ENCODE measurements at places on chromosomes 6 and 20.

- no peak for DNase-seq
These were observed 27.3 kb downstream of the RIN2 start for GRCh38 chr20:19785173-19785982.

- no peak for DNase-seq
These were observed 132.2 kb upstream of the CDH4 start for GRCh38 chr20:61119794-61120410.

DNA sequence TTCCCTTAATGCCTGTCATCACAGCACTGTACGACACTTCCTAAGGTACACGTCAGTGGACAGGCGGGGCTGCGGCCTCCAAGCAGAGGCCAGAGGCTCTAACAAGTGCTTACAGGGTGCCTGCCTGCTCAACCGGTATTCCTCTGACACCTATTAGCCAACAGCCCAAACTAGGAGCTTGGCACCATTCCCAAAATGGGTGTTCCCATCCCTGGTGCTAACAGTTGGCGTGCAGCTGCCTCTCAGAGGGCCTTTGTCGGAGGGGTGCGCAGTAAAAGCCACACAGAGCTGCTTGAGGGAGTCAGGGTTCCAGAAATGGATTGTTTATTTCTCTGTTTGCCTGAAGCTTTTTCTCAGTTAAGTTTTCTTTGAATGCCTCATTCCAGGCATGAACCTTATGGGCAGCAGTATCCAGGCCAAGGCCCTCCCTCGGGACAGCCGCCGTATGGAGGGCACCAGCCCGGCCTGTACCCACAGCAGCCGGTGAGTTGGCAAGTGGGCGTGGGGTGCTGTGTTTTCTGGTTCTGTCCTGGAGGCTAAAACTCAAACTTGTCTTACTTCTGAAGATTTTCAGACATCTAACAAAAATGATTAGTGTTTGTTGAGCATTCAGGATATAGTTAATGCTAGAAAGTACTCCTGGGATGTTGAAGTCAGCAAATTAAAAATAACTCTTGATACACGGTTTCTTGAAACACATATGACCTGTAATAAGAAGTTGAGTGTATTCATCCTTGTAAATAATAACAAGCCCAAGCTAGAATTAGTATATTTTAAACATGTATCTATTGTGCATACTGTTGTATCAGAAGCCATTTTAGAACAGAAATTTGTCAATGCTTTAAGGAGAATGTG lies 124.7 kb downstream of the TMEM242 start:
- peak; percentile 95 for DNase-seq

- no peak for DNase-seq
These were observed 11.0 kb upstream of the RAD21L1 start for GRCh38 chr20:1214838-1215261.

DNA sequence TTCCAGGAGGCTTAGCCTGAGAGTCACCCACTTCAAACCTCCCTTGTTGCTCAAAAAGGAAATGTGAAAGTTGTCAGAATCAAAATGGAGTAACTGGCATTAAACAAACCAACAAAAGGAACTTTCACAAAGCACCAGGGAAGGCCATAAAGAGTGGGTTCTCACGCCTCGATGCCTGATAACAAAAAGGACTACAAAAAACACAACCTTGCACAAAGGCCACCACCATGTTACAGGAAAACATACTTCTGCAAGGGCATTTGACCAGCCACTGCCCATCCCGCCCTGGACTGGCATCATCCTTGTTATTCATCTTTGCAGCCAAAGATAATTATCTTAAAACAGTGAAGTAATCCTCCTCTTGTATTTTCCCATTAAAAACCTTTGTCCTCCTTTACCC lies 34.8 kb downstream of the RNASET2 start:
- no peak for DNase-seq

GRCh38 chr20:8530022-8530421 lies 398.0 kb downstream of the PLCB1 start:
- no peak for DNase-seq

DNA sequence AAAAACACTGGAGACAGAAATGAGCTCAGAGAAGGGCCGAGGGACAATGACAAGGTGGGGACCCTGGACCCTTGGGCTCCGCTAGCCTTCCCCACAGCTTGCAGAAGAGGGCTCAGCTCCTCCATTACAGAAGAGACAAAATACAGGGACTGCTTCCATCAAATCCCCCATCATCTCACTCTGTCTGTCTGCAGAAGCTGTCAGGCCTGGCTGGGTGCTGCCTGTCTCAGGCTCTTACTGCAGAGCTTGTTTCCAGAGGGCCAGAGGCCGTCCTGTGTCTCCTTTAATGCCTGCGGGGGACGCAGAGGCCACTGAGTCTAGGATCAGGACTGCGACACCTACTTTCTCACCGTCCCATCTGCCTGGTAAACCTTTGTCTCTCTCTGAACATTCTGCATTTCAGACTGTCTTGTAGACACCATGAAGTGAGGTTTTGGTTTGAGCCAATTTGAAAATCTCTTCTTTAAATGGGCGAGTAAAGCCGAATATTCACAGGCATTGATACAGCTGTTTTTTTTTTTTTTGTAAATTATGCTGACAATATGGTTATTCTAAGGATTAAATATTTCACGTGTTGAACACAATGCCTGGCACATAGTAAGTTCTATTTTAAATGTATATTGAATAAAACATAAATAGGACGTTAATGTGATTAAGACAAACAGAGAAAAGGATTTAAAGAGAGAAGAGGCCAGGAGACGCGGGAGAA lies 28.3 kb downstream of the RNASET2 start:
- no peak for DNase-seq

- no peak for DNase-seq
These were observed 171.4 kb upstream of the PRSS16 start for GRCh38 chr6:27076116-27076515.

DNA sequence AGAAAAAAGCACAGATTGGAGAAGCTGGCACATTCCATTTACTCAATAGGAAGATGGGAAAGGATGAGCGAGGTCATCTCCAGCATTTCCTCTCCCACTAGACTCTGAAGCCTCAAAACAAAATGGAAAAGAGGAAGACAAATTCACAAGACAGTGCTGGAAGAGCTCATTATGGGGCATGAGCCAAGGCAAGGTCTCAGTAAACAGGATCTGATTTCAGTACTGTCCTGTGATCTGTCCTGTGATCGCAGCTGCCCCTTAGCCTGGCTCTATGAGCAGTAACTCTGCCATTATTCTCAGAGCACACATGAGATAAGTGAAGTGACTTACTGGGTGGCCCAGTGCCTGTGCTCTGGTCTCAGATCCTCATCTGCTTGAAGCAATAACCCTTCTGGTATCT lies 68.1 kb upstream of the SLC4A11 start:
- no peak for DNase-seq

GRCh38 chr20:44720621-44720996 lies 5.4 kb downstream of the CCN5 start:
- peak; percentile 24 for DNase-seq

GRCh38 chr20:16178546-16179135 lies 394.6 kb downstream of the KIF16B start:
- DNase-seq: no peak

GRCh38 chr6:35170891-35171290 lies 29.8 kb upstream of the TCP11 start:
- DNase-seq: no peak

DNA sequence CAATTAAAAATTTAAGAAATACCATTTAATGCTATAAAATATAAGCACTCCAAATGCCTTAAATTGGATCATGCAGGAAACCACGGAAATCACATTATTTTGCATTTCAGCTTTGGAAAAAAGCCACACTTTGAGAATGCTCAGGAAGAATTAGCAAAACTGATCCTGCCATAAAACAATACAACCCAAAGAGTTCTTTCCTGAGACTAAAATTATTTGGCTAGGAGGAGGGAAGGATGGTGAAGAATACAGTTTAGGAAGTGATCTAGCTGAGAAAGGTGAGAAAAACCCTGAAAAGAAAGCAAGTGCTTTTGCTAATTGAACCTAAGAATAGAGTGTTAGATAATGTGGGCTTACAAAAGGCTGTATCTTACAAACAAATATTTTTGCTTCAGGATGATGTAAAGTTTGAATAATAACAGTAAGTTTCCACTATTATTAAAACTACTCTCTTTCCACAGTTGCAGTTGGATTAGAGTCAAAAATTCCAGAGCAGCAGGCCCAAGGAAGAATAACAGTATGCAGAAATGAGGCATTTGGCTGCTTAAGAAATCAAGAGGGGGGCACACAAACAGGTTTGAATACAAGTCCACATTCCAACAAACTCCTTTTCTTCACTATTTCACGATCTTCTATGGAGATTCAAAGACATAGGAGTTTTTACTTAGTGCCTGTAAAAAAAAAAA lies 565.4 kb downstream of the RFPL4B start:
- DNase-seq: no peak

DNA sequence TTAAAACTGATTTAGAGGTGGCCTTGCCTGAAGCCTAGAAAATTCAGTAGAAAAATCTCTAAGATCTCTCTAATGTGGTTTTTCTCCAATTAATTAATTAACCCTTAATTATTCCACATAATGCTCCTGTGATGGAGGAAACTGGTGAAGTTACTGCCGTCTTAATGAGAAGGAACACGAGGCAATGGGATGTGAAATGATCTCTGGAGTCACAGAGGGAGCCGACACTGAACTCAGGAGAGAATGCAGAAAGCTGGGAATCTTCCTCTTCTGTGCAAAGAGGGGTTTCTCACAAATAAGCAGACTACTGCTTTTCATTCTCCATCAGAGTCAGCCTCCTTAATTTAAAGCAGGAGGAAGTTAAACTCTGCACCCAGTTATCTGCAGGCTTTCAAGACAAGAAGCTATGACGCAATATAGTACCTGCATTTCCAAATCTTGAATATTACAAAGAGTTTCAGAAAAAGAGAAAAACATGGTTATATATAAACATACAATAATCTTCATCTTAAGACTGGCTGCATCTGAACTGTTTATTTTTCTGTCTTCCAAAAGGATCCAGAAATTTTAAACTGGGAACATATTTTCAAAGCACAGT lies 18.1 kb upstream of the SNRPB2 start:
- DNase-seq: no peak

GRCh38 chr20:34710568-34710839 lies 6.4 kb downstream of the TP53INP2 start:
- no peak for DNase-seq
